Peyer's patch (tissue), 4 donors: ENCODE measurements at places on chromosomes 3 and 15. TPM values are rescaled to one million over a fixed set of nuclear protein-coding genes. Genes with fewer than 3 reads are reported as not detected.

The SHQ1 gene
- total RNA-seq = 15.6 TPM

The INSYN1 gene
- total RNA-seq = 3.3 TPM

The FBLN2 gene
- total RNA-seq = 51.2 TPM

The ZPLD1 gene
- total RNA-seq = not detected

- no peak overlapping the region for H3K4me3 ChIP-seq
- H3K36me3 ChIP-seq = no peaks in the 10 kb centered on the region
- peak; percentile 37 for DNase-seq
- no peak overlapping the region for H3K27ac ChIP-seq
- no peaks in the 10 kb centered on the region for H3K4me1 ChIP-seq
Measured at GRCh38 chr15:31304751-31305365, 21.8 kb upstream of the KLF13 start.

- H3K4me1 ChIP-seq = no peaks in the 10 kb centered on the region
- H3K36me3 ChIP-seq = no peaks in the 10 kb centered on the region
- H3K27ac ChIP-seq = no peak overlapping the region
- no peak for DNase-seq
Measured at GRCh38 chr15:55912982-55913381, 80.4 kb downstream of the NEDD4 start.

The FHIT gene
- 16.5 TPM for total RNA-seq

DNA sequence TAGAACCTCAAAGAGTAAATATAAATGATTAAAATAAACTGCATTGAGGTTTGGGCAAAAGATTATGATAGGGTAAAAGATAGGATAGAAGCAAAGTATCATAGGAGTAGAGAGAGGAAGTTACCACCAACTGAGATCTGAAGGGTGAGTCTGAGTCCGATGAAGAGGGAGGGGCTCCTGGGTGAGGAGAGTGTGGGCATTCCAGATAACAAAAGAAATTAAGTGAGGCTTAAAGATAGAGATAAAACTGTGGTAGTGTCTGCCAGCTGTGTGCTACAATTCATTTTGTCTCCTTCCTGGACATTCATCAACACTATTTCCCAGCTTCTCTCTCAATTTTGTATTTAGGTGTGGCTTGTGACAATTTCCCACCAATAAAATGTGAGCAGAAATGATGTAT is 343.0 kb upstream of the PLSCR5 start:
- no peaks in the 10 kb centered on the region for H3K4me1 ChIP-seq
- H3K4me3 ChIP-seq = no peak overlapping the region
- no peak overlapping the region for H3K27ac ChIP-seq
- H3K27me3 ChIP-seq = no peaks in the 10 kb centered on the region
- DNase-seq = no peak

GRCh38 chr15:25450163-25450562 is 11.3 kb upstream of the UBE3A start:
- no peaks in the 10 kb centered on the region for H3K27me3 ChIP-seq
- H3K4me1 ChIP-seq = no peaks in the 10 kb centered on the region
- no peak for DNase-seq
- no peak overlapping the region for H3K27ac ChIP-seq
- no peaks in the 10 kb centered on the region for H3K36me3 ChIP-seq

GRCh38 chr15:58410353-58410752 is 21.4 kb upstream of the LIPC start:
- no peak for DNase-seq
- H3K4me1 ChIP-seq = no peaks in the 10 kb centered on the region
- no peak overlapping the region for H3K27ac ChIP-seq
- H3K4me3 ChIP-seq = peak overlapping the region; percentile 20

DNA sequence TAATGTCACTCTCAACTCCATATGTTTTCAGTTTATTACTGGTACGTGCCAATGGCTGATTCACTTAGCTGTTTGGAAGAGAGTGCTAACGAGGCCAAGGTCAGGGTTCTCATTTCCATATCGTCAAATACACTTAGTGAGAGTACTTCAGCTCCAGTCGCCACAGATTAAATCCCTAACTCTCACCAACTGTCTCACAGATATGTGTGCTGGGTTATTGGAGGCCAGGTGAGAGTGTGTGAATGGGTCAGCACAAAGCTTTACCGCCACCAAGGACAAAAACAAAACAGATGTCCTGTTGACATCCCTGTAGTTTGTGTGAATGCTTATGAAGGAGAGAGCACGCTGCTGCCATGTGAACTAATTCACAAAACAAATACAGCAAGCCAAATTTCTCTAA is 133.5 kb upstream of the TBL1XR1 start:
- H3K4me1 ChIP-seq = no peaks in the 10 kb centered on the region
- no peak overlapping the region for H3K4me3 ChIP-seq
- H3K27ac ChIP-seq = no peak overlapping the region
- DNase-seq = no peak

The RBMS3 gene
- 2.8 TPM for total RNA-seq
